Naive B cell (primary cell): ENCODE measurements at places on chromosomes 13 and 19.

DNA sequence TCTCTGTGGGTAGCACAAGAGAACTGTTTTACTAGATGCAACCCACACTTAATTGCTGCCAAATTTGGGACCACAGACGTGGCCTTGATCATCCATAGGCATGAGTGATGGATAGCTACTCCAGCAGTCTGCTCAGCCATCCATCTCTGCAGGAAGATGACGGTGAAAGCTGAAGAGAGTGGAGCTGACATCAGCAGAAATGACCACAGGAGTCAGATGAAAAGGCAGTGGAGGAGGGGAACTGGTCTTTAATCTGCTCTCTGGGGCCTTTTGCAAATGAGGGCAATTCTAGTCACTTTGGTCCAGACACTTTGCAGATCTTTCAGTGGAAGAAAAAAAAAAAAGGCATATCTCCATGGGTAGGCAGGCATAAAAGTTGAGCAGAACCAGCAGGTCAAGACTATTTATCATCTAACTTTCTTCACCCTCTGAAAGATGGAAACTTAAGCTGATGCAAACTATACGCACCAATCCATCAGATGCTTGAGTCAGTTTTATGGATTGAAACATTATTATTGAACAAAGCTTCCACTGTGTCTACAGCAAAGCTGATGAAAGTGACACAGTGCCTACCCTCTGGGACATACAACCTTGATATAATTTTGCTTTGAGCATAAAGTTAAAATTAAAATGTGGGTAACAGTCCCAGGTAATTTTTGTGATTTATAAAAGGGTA lies 281.6 kb upstream of the OBI1 start:
- no peaks in the 10 kb centered on the region for H3K4me1 ChIP-seq
- peaks cover 6% of the 10 kb centered on the region for H3K27me3 ChIP-seq
- H3K27ac ChIP-seq = no peak overlapping the region
- DNase-seq = no peak
- no peak overlapping the region for H3K4me3 ChIP-seq

- DNase-seq = no peak
- no peak overlapping the region for H3K4me3 ChIP-seq
- H3K36me3 ChIP-seq = no peaks in the 10 kb centered on the region
- peaks cover 24% of the 10 kb centered on the region for H3K27me3 ChIP-seq
- H3K4me1 ChIP-seq = no peaks in the 10 kb centered on the region
Observed at GRCh38 chr19:29561601-29562000, 35.8 kb downstream of the VSTM2B start.

- peaks cover 7% of the 10 kb centered on the region for H3K36me3 ChIP-seq
- no peaks in the 10 kb centered on the region for H3K27me3 ChIP-seq
- peak overlapping the region; percentile 93 for H3K4me3 ChIP-seq
- H3K4me1 ChIP-seq = peaks cover 32% of the 10 kb centered on the region
- peak overlapping the region; percentile 65 for H3K27ac ChIP-seq
Observed at GRCh38 chr13:24511816-24512196, 772 bp downstream of the PARP4 start.

GRCh38 chr13:51921790-51922740 lies 60.3 kb downstream of the CCDC70 start:
- H3K4me1 ChIP-seq = peaks cover 3% of the 10 kb centered on the region
- no peak for DNase-seq
- no peak overlapping the region for H3K4me3 ChIP-seq
- peaks cover 8% of the 10 kb centered on the region for H3K27me3 ChIP-seq
- H3K27ac ChIP-seq = no peak overlapping the region
- no peaks in the 10 kb centered on the region for H3K36me3 ChIP-seq

- peaks cover 4% of the 10 kb centered on the region for H3K4me1 ChIP-seq
- no peaks in the 10 kb centered on the region for H3K36me3 ChIP-seq
- H3K4me3 ChIP-seq = no peak overlapping the region
- no peak for DNase-seq
- no peak overlapping the region for H3K27ac ChIP-seq
Observed at GRCh38 chr13:51050021-51050830, 60.8 kb downstream of the C13orf42 start.

DNA sequence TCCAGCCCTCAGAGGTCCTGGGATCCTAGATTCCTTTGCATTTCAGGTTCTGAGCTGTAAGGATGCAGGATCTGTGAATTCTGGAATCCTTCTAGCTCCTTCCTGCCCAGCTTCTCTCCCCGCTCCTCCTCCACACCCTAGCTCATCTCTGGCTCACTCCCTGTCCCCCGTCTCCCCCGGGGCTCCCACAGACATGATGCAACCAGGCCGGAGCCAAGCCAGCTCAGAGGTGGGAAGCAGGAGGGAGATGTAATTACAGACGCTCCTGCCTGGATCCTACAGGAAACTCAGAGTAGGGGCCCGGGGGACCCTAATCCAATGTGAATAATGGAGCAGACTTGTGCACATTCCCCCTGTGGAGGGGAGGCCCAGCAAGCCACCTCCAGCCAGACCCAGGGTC lies 4.5 kb downstream of the GNG8 start:
- no peak overlapping the region for H3K27ac ChIP-seq
- no peak for DNase-seq
- H3K27me3 ChIP-seq = no peaks in the 10 kb centered on the region
- no peak overlapping the region for H3K4me3 ChIP-seq

- H3K4me3 ChIP-seq = peak overlapping the region; percentile 71
- H3K36me3 ChIP-seq = peaks cover 10% of the 10 kb centered on the region
- H3K4me1 ChIP-seq = peaks cover 8% of the 10 kb centered on the region
- no peak overlapping the region for H3K27ac ChIP-seq
- H3K27me3 ChIP-seq = peaks cover 24% of the 10 kb centered on the region
- DNase-seq = peak; percentile 3
Observed at GRCh38 chr19:11673608-11674041, 65.1 kb downstream of the ZNF823 start.

- peaks cover 57% of the 10 kb centered on the region for H3K4me1 ChIP-seq
- peak overlapping the region; percentile 96 for H3K27ac ChIP-seq
- peaks cover 23% of the 10 kb centered on the region for H3K36me3 ChIP-seq
- H3K27me3 ChIP-seq = no peaks in the 10 kb centered on the region
- DNase-seq = no peak
Observed at GRCh38 chr13:99322297-99323103, 15.3 kb upstream of the GPR183 start.

- no peak overlapping the region for H3K4me3 ChIP-seq
- no peaks in the 10 kb centered on the region for H3K36me3 ChIP-seq
- H3K27ac ChIP-seq = no peak overlapping the region
- DNase-seq = no peak
- H3K4me1 ChIP-seq = no peaks in the 10 kb centered on the region
Observed at GRCh38 chr13:90640976-90641375, 706.5 kb upstream of the MIR17HG start.

DNA sequence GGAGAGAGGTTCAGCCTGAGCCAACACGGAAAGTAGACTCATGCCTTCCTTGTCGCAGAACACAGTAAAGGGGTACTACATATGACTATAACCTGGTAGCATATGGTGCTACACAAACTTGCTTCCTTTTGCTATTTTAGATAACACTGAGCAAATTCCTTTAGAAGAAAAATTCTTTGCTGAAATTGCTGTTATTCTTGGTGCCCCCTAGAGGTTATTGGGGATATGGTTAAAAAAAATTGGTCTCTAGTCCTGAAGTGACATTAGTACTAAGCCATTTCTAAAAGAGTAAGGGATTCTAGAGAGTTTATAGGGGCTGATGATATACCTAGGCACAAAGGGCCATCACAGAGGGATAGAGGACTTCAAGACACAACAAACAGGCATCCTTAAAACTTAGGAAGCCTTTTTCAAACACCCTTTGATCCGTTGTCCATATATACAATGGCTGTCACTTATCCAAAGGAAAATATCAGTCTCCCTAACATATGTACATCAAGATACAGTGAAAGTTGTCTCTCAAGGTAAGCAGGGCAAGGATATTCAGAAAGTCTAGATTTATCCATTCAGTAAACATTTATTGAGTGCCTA lies 13.9 kb upstream of the HS6ST3 start:
- H3K4me3 ChIP-seq = no peak overlapping the region
- H3K27me3 ChIP-seq = peaks cover 6% of the 10 kb centered on the region
- DNase-seq = no peak
- H3K27ac ChIP-seq = no peak overlapping the region

- H3K27me3 ChIP-seq = no peaks in the 10 kb centered on the region
- no peaks in the 10 kb centered on the region for H3K36me3 ChIP-seq
Observed at GRCh38 chr13:99421758-99422585, 79.3 kb upstream of the TM9SF2 start.

DNA sequence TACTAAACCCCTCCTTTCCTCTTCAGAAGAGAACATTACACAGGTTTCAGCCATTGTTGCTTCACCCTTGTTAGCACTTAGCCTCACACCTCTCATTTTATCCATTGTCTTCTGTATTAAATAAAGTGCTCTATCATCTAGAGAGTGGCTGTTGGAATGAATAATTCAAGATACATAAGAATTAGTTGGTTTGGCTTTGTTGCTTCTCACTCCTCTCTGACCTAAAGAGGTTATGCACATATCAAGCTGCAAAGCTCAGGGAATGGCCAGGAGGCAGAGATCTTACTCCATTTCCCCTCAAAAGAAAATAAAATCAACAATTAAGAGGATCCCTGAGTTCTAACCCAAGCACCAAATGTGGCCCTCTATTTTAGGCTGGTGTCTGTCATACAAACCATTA lies 79.7 kb downstream of the DCT start:
- H3K27me3 ChIP-seq = no peaks in the 10 kb centered on the region
- H3K4me1 ChIP-seq = no peaks in the 10 kb centered on the region
- DNase-seq = no peak
- no peak overlapping the region for H3K4me3 ChIP-seq

DNA sequence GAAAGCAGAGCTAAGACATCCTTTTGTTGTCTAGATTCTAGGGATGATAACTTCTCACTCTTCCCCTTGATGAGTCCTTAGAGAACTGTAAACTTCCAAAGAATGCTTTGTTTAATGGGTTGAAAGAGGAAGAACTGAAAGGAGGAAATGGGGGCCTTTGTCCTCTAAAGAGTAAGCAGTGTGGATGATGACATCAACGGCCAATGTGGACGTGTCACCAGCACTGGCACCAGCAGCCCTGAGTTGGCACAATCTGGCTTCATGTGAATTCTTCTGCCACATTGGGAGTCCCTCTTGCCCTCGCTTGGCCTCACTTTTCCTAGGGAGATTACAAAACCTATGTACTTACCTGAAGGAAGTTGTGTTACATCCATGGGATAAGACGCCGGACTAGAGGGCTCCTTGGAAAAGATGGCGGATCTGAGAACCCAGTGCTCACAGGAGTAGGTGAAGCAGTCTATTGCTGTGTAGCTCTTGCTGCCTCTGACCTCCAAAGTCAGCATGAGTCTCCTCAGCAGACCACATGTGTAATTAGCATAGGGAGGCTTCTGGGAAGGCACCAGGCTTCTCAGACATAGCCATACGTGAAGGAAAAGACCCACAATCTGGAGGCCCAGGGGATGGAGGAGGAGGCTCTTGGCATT lies 62.8 kb downstream of the RGCC start:
- H3K4me1 ChIP-seq = no peaks in the 10 kb centered on the region
- H3K36me3 ChIP-seq = no peaks in the 10 kb centered on the region
- no peak overlapping the region for H3K4me3 ChIP-seq
- no peaks in the 10 kb centered on the region for H3K27me3 ChIP-seq

GRCh38 chr13:51495316-51495715 lies 42.5 kb upstream of the INTS6 start:
- no peak for DNase-seq
- H3K36me3 ChIP-seq = no peaks in the 10 kb centered on the region

DNA sequence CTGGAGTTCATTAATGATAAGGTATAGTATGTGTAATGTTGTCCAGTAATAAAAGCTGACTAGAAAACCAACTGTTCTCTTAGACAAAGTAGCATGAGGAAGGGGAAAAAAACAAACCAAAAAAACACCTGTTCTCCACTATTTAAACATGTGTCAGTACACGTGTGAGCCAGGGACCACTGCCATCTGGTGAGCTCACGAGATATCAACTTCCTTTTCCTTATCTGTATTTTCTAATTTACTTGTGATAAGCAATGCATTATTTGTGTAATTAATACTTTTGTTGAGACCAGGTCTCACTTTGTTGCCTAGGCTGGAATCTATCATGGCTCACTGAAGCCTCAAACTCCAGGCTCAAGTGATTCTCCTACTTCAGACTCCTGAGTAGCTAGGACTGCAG lies 4.3 kb upstream of the SIX5 start:
- peaks cover 26% of the 10 kb centered on the region for H3K4me1 ChIP-seq
- no peaks in the 10 kb centered on the region for H3K36me3 ChIP-seq
- no peaks in the 10 kb centered on the region for H3K27me3 ChIP-seq
- no peak for DNase-seq

DNA sequence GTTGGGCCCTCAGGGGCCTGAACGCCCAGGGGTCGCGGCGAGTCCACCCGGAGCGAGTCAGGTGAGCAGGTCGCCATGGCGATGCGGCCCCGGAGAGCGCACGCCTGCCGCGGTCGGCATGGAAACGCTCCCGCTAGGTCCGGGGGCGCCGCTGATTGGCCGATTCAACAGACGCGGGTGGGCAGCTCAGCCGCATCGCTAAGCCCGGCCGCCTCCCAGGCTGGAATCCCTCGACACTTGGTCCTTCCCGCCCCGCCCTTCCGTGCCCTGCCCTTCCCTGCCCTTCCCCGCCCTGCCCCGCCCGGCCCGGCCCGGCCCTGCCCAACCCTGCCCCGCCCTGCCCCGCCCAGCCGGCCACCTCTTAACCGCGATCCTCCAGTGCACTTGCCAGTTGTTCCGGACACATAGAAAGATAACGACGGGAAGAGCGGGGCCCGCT lies at the start of gene CCNA1:
TSS of gene CCNA1 (plus strand) at position 390 of the 439 bp plus-strand sequence. CDS start 562 bp downstream, outside the sequence.
- H3K27ac ChIP-seq = no peak within 1 kb of the TSS
- peak; percentile 22 for DNase-seq
- peaks cover 34% of the 10 kb centered on the region for H3K27me3 ChIP-seq

- no peaks in the 10 kb centered on the region for H3K36me3 ChIP-seq
- no peaks in the 10 kb centered on the region for H3K4me1 ChIP-seq
- no peak overlapping the region for H3K27ac ChIP-seq
- no peaks in the 10 kb centered on the region for H3K27me3 ChIP-seq
- no peak overlapping the region for H3K4me3 ChIP-seq
- no peak for DNase-seq
Observed at GRCh38 chr13:91323349-91323748, 24.1 kb upstream of the MIR17HG start.

DNA sequence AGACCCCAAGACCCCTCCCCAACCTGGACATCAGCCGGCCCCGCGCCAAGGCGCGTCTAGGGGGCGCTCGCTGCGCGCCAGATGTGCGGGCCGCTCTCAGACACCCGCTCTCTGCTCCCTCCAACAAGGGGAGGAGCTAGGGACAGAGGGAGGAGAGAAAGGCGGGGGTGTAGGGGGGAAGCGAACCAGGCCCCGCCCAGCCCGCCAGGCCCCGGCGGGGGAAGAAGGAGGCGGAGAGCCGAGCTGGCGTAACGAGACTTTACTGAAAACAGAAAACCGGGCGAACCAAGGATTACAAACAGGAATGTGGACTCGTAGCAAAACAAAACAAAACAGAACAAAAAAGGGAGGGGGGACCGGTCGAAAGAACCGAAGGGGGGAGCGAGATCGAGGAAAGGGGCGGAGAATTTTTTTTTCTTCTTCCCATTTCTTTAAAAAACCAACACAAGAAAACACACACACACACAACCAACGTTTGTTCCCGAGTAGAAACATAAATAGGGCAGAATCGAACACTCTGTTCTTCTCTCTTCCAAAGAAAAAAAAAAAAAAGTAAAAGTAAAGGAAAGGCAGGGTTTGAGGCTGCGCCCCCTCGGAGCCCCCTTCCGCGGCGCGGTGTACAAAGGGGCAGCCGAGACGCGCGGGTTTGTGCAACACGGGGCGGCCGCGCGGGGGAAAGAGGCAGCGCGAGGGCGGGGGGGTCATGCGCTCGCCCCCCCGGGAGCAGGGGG lies 1.7 kb downstream of the JUND start:
- peak overlapping the region; percentile 87 for H3K4me3 ChIP-seq
- H3K27ac ChIP-seq = peak overlapping the region; percentile 100
- peaks cover 18% of the 10 kb centered on the region for H3K36me3 ChIP-seq
- peak; percentile 91 for DNase-seq
- H3K4me1 ChIP-seq = peaks cover 61% of the 10 kb centered on the region
- H3K27me3 ChIP-seq = no peaks in the 10 kb centered on the region
